ENCODE measurements at places on chromosomes 11 and 22.

DNA sequence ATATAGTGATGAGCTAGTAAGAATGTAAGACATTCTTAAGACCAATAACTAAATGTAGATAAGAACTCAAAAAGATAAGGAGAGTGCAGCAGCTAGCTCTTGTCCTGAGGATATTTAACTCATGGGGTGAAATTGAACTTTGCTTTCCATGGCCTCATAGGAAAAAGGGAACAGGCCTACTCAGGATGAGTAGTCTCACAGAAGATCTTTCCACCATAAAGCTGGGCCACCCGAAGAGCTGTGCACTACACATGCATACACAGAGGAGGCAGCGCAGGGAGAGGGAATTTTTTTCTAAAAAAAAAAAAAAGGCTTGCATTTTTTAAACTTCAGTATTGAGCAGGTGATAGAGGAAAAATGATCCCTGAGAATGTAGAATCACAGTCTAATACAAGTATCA is 59.9 kb upstream of the CFAP300 start:
- no peak for DNase-seq

GRCh38 chr22:50396751-50397370 is 53.7 kb downstream of the PPP6R2 start:
- peak; percentile 58 for DNase-seq

DNA sequence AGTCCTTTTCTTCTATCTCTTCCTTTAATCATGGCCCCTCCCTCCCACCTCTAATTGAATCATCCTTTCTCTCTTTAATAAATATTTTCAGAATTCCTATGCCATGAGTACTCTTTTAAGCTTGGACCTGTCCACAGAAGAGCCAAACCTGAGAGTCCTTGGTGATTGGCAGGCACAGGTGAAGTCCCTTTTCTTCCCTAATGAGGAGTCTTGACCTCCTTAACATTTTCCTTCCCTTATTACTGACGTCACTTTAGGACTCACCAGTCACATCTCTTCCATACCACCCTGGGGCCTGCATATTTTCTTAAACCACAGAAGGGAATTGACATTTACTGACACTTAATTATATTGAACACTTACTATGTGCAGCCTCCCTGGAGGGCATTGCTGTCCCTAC is 41.0 kb upstream of the RASSF10 start:
- no peak for DNase-seq

- DNase-seq = peak; percentile 59
Measured at GRCh38 chr11:128525411-128526243, 61.7 kb downstream of the ETS1 start.

GRCh38 chr11:101555366-101555765 is 28.4 kb downstream of the TRPC6 start:
- DNase-seq = no peak

DNA sequence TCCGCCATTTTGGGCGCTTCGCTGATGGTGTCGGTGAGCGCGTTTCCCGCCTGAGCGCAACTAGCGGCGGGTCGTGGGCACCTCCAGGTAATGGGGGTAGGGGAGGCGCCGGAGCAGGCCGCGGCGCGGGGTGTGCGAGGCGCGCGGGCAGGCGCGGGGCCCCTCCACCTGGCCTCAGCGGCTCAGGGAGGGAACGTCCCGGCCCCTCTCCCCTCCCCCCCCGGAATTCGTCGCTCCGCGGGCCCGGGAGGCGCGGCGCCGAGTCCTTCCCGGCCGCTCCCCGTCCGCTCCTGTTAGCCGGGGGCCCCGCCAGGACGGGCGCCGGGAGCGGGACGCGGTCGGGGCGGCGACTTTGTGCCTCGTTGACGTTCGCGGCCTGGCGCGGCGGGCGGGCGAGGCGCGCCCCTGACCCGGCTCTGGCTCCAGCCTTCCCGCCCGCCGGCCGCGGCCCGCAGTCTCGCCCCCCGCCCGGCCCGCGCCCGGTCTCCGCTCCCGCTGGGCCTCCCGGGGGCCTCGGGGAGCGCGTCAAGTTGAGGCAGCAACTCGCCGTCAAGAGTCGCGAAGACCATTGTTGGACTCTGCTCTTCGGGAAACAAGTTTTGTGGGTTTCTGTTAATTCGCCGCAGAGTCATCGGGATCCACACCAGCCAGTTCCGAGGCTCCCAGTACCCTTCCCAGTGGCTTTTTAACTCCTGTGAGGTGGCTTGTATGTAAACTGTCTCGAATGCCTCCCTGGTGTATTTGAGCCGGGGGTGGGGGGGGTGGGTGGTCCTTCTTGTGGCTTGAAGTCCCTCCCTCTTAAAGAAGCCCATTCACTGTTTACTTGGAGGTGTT is at the start of gene PPP6R3:
TSS of gene PPP6R3 (plus strand) at position 12 of the 834 bp plus-strand sequence. CDS start 76,913 bp downstream, outside the sequence.
- peak; percentile 74 for DNase-seq

- DNase-seq = no peak
Measured at GRCh38 chr11:9386086-9386485, 1.6 kb downstream of the IPO7 start.

- DNase-seq = no peak
Measured at GRCh38 chr22:37196539-37197450, 8.7 kb upstream of the C1QTNF6 start.

GRCh38 chr11:1773131-1773993 is 9.6 kb upstream of the CTSD start:
- peak; percentile 46 for DNase-seq

DNA sequence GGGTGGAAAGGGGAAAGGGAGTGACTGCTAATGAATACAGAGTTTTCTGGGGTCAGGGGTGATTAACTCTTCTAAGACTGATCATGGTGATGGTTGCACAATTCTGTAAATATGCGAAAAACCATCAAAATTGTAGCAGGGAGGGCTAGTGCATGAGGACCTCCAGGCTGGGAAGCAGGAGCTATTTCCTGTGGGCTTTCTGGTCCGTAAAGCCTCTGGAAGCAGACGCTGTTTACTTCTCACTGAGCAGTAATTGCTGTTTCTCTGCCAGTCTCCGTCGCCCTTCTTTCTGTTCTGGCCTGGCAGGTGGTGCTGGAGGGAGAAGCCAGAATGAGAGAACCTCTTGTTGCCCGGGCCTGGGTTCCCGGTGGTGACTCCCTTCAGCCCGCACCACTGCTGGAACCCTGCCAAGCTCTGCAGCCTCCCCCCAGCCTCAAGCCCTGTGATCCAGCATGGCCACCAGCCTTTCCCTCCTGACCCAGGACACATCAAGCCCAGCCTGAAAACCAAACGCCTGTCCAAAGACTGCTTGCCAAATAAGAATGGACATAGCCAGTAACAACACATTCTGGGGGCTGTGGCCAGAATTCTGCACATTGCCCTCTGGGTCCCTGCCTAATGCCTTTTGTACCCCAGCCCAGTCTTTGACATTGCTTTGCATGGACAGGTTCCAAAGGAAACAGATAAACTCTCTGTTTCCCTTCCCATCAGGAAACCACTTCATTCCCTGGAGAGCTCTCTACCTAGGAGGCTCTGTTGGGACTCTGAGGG is 201.0 kb upstream of the NAV2 start:
- DNase-seq = no peak

GRCh38 chr11:14336507-14337503 is 22.2 kb downstream of the RRAS2 start:
- no peak for DNase-seq

DNA sequence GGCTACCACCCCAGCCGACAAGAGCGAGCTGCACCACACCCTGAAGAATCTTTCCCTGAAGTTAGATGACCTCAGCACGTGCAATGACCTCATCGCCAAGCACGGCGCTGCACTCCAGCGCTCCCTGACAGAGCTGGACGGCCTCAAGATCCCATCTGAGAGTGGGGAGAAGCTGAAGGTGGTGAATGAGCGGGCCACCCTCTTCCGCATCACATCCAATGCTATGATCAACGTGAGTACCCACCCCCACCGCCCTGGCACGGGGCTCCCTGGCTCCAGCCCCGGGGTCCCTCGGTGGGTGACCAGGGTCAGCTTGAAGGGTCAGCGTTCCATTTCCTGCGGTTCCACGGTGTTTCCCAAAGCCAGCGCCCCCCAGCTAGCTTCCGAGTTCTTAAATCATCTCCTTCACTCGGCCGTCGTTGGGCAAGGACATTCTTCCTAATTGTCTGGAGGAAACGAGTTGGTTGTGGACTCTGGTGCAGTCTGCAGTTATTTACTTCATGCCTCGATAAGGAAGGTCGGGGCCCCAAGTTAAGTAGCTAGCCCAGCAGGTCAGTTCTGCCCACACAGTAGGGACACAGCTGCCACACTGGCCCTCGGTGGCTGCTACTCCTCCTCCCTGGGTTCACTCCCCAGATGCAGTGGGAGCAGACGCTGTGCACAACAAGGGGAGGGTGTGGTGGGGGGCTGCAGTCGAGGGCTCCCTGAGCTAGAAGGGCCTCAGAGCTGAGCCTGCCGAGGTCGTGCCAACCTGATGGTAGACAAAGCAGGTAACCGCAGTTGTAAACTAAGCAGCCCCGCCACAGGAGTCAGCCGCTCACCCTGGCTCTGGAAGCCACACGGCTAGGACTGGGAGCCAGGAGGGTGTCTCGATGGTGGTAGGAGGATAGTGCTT is 97.9 kb downstream of the MORC2 start:
- peak; percentile 32 for DNase-seq

- peak; percentile 90 for DNase-seq
Measured at GRCh38 chr11:2929950-2930703, 907 bp upstream of the PHLDA2 start.

DNA sequence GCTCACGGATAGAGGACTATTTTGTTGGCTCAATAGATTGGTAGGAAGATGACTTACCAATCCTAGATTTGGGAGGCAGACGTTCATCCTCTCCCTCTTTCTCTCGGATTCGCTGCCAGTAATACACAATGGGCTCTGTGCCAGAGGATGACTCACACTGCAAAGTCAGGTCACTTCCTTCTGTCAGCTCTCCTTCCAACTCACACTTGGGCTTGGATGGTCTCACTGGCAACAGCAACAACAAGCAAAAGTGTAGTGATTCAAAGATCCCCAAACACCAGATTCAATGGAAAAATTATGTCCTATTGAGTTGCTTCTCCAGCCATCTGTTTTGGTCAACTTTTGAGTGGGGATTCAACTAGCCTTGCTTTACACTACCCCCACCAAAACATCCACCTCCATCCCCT is 21.7 kb upstream of the HSPA8 start:
- DNase-seq = no peak

- peak; percentile 22 for DNase-seq
Measured at GRCh38 chr11:202490-202889, 4.7 kb downstream of the BET1L start.

DNA sequence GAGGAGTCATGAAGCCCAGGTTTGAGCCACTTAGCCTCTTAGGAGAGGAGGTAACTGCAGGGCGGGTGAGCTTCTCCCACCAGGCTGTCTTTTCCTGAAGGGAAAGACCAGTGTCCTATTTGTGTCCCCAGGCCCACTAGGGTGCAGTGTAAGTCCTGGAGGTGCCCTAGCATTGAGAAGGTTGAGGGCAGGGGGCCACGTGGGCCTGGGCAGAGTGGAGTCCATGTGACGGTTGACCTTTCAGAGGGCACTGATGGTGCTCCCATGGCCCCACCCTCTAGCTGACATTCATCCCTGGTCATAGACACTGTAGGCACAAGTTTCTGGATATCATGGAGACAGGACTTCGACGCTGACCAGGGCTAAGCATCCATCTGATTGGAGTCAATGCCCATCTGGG is 44.1 kb upstream of the TP53I11 start:
- peak; percentile 52 for DNase-seq

- no peak for DNase-seq
Measured at GRCh38 chr11:110883256-110883655, 171.0 kb upstream of the ARHGAP20 start.

DNA sequence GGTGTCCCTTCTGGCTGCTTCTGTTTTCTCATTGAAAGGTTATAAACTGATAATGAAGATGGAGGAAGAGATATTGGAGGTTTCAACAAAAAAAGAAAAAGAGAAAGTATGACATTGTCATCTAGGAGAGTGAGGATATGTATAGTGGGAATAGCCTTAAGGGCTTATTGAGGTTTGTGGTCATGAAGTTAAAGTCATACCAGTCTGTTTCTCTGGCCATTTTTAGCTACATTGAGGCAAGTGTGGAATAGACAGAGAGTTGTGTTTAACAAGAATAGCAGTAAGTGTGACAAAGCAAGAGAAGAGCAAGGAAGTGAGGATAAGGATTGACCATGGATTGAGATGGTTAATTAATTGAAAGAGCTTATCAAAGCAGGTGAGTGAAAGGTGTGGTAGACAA is 110.4 kb downstream of the ELP4 start:
- DNase-seq = no peak

- no peak for DNase-seq
Measured at GRCh38 chr11:109046284-109046992, 375.6 kb upstream of the C11orf87 start.

DNA sequence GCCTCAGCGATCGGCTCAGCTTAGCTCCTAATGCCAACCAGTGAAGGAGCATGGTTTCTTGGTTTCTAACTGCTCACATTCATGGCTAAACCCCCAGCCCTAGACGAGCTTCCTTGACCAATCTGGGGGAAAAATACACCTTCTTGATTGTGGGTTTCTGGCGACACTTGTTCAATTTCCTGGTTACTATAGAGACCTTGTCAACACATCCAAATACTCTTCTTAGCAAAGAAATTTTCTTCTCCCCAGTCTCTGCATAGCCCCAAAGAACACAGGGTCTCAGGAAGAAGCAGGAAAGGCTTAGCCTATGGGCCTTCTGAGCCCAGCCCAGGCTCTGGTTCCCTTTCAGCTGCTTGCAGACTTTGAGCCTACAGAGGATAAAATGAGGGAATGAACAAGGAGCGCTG is 88.5 kb upstream of the SYT13 start:
- DNase-seq = no peak

- DNase-seq = no peak
Measured at GRCh38 chr11:34300926-34301295, 56.9 kb downstream of the ABTB2 start.

- no peak for DNase-seq
Measured at GRCh38 chr11:7967826-7968225, 2.6 kb upstream of the NLRP10 start.

- peak; percentile 87 for DNase-seq
Measured at GRCh38 chr11:78646564-78647185, 72.0 kb upstream of the NARS2 start.

DNA sequence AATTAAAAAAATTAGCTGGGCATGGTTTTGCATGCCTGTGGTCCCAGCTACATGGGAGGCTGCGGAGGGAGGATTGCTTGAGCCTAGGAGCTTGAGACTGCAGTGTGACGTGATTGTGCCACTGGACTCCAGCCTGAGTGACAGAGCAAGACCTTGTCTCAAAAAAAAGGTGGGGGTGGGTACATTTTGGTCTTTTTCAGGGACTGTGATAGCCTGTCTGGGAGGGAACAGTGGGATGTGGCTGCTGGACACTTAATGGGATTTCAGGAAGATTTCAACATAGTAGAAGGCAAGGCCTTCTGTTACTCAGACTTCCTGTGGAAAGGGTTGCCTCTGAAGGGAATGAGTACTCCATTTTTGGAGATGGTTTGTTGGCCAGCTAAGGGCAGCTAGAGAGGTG is 40.6 kb downstream of the RELT start:
- DNase-seq = no peak

- DNase-seq = no peak
Measured at GRCh38 chr22:30036656-30037055, 43.6 kb upstream of the HORMAD2 start.

GRCh38 chr11:72491001-72491400 is 56.7 kb upstream of the CLPB start:
- DNase-seq = no peak

DNA sequence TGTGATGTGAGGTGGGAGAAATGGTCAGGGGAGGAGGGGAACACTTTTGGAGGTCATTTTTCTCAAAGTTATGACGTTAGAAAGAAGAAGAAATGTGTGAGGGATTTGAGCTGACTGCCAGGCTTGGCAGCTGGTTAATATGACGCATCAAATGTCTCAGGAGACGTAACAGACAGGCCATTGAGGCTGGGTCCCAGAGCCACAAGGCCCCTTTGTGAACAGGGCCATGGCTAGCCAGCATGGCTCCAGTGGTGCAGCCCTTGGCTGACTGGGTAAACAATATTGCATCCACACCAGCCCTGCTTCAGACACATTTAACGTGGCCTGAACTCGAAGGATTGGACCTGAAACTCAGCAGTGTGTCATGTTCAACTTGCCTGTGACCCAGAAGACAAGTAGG is 34.3 kb downstream of the AMOTL1 start:
- no peak for DNase-seq

All from endodermal cell (in vitro differentiated cells).